Stimulated activated CD4-positive, alpha-beta T cell treated with anti-CD3 and anti-CD28 coated beads, Interleukin-12 subunit alpha, Interleukin-12 subunit beta, amount 100 ng/mL, for 4 hours (primary cell): ENCODE measurements at places on chromosomes 6 and 20.

DNA sequence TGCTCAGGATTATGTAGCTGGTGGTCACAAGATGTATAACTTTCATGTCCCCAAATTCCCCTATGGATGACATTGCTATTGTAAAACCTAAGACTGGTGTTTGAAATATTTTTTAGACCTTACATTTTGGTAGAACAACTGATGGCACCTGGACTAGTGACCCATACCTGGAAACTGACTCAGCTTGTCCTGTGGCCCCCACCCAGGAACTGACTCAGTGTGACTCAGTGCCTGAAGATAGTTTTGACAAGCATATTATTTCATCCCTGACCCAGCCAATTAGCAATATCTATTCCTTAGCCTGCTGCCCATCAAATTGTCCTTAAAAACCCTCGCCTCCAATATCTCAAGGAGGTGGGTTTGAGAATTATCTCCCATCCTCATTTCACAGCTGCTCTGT is 90.9 kb upstream of the GRIK2 start:
- no peak for DNase-seq

DNA sequence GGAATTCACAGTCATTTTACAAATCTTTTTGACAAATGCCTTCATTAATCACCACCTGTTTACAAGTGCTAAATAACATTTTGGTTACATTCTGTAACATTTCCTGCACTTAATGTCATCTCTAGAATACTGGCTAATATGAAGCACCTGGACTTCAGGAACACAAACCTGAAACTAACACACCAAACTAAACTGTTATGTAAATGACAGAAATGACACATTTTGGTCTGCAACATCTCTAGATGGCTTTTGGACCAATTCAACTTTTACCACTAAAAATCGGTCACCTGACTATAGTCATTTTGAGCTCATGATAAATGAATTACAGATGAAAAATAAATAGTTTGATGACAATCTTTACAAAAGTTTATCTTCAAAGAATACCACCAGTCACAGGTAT is 80.6 kb downstream of the ATG5 start:
- DNase-seq = no peak

DNA sequence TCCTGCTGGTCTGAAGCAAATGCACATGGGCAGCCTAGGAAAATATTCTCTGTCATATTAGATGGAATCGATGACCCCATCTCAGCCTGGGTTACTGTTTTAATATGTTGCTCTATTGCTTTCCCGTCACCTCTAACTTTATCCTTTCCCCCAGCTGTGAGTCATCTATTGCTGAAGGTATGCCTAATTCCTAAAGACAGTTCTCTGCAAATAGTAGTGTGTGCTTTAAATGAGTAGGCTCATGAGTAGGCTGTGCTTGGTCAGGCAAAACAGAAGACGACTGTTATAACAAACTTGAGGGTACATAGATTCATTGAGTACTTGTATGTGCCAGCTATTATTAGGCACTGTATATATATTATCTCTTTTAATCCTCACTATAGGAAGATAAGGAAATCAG is 47.2 kb downstream of the CTNNBL1 start:
- no peak for DNase-seq

DNA sequence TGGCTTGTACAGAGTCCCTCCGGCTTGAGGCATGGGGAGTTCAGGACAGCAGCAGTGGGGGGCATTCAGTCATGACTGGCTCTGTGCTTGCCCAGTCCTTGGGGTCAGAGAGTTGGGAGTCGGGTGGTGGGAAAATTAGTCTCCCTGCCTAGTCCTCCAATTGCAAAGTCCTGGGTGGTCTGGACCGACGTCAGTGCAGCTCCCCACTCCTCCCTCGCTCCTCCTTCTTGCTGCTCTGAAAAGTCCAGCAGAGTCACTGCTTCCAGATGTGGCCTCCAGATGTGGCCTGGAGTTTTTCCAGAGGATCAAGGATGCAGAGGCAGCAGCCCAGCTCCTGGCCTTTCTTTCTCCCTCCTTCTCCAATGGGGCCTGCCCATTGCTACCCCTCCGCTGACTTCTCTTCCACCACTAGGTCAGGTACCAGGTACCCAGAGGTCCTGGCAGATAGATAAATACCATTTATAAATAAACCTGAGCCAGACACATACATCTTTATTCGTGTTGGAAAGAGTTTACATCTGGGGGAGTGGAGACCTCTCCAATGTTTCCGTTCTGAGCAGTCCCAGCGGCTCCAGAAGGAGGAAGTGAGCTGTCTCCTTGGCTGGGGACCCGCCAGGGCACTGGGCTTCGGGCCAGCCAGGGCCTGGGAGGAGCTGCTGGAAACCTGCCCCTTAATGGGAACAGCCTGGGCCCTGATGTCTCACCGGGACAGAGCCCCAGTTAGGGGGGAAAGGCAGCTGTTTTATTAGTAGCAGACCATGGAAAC is 49.0 kb upstream of the RNF24 start:
- DNase-seq = no peak

- no peak for DNase-seq
Observed at GRCh38 chr6:143457563-143458359, 7.2 kb downstream of the PEX3 start.

- no peak for DNase-seq
Observed at GRCh38 chr6:118959903-118960302, 24.9 kb upstream of the MCM9 start.
